ENCODE measurements at places on chromosomes 6 and 20. TPM values are rescaled to one million over a fixed set of nuclear protein-coding genes. Genes with fewer than 3 reads are reported as not detected.

The NOX3 gene
- total RNA-seq: not detected

The FNDC11 gene
- 1.1 TPM for total RNA-seq

The GPSM3 gene
- total RNA-seq: 3.2 TPM

The TREML2 gene
- not detected for total RNA-seq

The SNAP91 gene
- total RNA-seq: not detected
